RPMI7951 (cell line): ENCODE measurements at places on chromosomes 2 and 18. TPM values are rescaled to one million over a fixed set of nuclear protein-coding genes. Genes with fewer than 3 reads are reported as not detected.

The CD207 gene
- 0.29 TPM in 1 of 2 replicates, not detected in the other for total RNA-seq

The VAMP8 gene
- total RNA-seq: 25.0 and 27.6 TPM in 2 replicates

The PXDN gene
- 272 and 304 TPM in 2 replicates for total RNA-seq

The TMEM87B gene
- total RNA-seq: 44.3 and 53.6 TPM in 2 replicates

The TSPYL6 gene
- total RNA-seq: not detected in 2 replicates

The FAM110C gene
- total RNA-seq: not detected in 2 replicates

The IL37 gene
- total RNA-seq: 0.36 and 0.49 TPM in 2 replicates

The SERPINB3 gene
- total RNA-seq: 0.20 TPM in 1 of 2 replicates, not detected in the other

The SERPINB5 gene
- not detected in 2 replicates for total RNA-seq

The ASAP2 gene
- 40.1 and 46.7 TPM in 2 replicates for total RNA-seq

The CYP27C1 gene
- total RNA-seq: 3.5 TPM in 2 replicates

- DNase-seq: no peak
These were observed 57.9 kb upstream of the SPHKAP start for GRCh38 chr2:228239207-228239906.

DNA sequence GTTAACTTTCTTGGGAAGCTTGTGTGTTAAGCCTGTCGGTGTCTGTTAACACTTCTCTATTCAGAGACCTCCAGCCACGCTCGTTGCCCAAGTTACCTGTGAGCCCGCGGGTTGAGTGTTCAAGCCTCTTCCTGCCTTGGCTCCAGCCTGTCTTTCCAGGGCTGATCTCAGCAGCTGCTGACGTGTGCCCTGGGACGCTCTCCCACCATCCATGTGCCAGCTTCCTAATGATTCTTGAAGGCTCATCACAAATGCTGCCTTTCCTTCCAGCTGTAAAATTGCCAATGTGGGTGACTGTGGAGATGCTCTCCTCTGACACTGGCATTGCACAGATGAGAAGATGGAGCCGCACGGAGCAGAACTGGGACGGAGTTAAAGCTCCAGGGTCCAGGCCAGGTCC is 6.1 kb downstream of the RNF144A start:
- no peak for DNase-seq

DNA sequence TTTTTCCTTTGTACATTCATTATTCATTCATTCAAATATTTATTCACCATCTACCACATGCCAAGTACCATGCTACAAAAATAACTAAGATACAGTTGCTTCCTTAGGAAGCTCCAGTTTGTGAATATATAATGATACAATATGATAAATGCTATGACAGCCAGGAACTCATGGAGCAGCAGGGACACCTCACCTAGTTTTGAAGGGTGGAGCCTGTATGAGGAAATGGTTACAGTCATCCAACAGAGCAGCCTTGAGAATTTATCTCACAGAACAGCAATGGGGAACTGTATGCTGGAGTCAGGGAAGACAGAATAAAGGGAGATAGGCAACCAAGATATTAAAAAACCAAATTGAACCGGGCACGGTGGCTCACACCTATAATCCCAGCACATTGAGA is 124.0 kb downstream of the OSBPL1A start:
- DNase-seq: no peak

DNA sequence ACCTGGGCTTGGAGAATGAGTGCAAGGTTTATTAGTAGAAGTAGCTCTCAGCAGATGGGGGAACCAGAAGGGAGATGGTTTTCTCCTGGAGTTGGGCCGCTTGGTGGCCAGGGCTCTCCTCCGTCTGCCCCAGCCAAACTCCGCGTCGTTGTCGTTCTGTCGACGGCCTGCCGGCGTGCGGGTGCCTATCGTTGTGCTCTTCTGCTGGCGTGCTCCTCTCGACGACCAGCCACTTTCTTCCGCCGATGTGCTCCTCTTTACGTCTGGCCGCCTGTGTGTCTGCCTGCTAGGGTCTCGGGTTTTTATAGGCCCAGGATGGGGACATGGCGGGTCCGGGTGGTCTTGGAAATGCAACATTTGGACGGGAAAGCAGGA is 119.1 kb downstream of the BMPR2 start:
- no peak for DNase-seq

DNA sequence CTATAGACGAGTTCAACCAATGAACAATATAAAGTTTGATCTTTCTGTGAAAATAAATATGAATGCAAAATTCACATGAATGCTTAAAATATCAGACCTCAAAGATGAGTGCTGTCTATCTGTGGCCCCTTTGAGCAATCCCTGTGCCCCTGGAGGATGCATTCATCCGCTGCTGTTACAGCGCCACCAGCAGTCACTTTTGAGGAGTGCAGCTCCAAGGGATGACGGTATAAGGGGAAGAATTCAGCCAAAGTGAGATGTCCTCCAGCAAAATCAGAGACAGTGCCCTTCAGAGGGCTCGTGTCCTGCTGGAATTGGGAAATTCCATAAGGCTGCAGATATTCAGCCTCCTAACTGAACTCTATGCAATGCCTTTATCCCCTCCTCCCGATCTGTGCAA is 12.0 kb upstream of the CHRNA1 start:
- DNase-seq: no peak

GRCh38 chr2:202771741-202772460 is 99.7 kb downstream of the ICA1L start:
- DNase-seq: no peak

DNA sequence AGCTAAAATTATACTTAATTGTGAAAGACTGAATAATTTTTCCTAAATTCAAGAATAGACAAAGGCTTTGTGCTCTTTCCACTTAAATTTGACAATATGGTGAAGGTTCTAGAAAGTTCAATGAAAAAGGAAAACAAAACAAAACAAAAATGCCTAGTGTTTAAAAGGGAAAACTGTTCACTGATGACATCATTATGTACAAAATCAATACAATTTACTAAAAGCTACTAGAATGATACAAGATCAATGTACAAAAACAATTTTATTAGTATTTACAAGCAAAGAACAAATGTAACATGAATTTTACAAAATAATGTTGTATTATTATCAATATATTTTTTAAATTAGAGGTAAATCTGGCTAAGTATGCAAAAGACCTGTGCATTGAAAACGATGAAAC is 499.1 kb upstream of the FSIP2 start:
- DNase-seq: no peak

- DNase-seq: peak; percentile 64
These were observed 25.2 kb upstream of the CYTIP start for GRCh38 chr2:157468931-157469708.

- no peak for DNase-seq
These were observed 481.1 kb downstream of the CBLN2 start for GRCh38 chr18:72063001-72063400.

DNA sequence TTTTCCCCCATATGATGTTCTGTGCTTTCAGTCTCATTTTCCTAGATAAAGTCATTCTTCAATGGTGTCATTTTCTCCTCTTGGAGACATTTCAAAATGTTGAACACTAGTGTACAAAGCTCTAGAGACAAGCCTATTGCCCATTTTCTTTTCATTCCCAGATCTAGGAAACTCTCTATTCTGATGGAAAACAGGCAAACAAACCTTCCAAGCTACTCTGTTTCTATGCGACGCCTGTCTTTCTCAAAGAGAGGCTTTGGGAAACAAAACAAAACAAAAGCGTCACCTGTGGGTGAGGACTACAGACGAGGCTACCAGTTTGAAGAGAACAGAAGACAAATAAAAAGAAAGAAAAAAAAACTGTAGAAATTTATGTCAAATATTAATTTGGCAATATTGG is 311.0 kb downstream of the CBLN2 start:
- no peak for DNase-seq

- DNase-seq: peak; percentile 69
These were observed 41.7 kb upstream of the MALL start for GRCh38 chr2:110157153-110157793.

DNA sequence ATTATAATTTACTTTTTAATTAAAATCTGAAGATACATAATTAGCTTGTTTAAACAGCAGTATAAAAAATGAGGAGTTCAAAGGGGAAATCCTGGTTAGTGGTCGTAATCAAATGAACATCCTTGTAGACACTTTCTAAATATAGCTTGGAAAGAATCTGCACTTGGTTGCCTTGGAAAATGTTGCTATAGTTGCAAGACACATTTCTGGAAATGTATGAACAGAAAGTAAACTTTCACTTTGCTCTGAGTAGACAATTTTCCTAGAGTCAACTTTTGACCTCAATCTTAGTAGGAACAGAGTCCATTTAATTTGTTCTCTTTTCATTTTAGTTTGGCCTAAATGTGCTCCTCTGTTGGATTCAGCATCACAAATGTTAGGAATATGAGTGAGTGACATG is 38.3 kb downstream of the GCA start:
- peak; percentile 28 for DNase-seq

GRCh38 chr2:165074884-165075283 is 119.6 kb upstream of the SLC38A11 start:
- no peak for DNase-seq

- no peak for DNase-seq
These were observed 30.4 kb upstream of the OTOS start for GRCh38 chr2:240170883-240171282.

- peak; percentile 90 for DNase-seq
These were observed 215.9 kb downstream of the IRS1 start for GRCh38 chr2:226583715-226584114.

GRCh38 chr2:77328134-77328931 is 193.8 kb downstream of the LRRTM4 start:
- no peak for DNase-seq

DNA sequence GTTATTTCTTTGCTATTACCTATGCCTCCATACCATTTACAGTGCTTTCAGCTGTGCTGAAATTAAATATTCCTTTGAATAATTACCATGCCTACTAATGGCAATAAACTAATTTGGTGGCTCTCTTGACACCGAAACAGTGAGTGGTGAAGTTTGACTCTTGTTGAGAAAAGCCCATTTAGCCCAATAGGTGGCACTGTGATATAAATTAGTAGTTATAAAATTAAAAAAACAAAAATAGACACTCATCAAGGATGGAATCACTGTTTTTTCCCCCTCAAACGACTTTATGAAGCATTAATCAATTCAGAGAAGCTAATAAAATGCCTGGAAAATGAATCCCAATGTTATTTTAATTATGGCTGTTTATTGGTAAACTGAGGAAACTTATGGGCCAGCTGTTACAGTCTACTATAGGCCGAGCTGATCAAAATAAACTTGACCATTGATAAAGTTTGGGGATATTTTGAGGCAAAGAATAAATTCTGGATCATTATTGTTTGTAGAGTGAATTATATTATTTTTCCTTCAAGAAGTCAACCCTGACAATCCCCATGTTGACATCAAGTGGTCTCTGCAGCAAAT is 339.6 kb downstream of the TRIB2 start:
- DNase-seq: peak; percentile 5

DNA sequence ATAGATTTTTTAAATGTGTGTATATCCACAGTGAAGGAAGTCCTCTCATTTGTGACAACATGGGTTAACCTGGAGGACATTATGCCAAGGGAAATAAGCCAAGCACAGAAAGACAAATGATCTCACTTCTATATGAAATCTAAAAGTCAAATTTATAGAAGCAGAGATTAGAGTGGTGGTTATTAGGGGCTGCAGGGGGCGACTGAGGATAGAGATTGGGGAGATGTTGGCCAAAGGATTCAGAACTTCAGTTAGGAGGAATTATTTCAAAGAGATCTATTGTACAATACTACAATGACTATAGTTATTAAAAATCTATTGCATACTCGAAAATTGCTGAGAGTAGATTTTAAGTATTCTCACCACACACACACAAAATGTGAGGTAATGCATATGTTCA is 252.4 kb upstream of the SLC39A10 start:
- no peak for DNase-seq

DNA sequence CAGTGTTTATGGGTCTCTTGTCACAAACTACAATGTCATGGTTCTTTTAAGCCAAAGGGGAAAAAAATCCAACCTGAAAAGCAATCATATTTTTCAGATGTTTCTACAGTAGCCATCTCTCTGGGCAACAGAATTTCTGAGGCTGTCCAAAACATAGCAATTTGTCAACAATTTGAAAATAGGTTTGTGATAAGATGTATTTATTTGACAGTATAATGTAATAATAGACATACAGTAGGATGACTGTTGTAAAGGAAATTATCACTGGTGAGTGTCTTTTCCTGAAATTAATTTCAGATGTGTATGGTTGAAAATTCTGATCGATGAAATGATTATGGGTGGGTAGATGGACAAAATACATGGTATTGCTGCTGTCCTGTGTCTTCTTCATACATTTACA is 1230.1 kb upstream of the CDH2 start:
- no peak for DNase-seq

GRCh38 chr2:134668821-134669220 is 50.0 kb downstream of the TMEM163 start:
- peak; percentile 87 for DNase-seq

GRCh38 chr18:44682201-44682870 is 1.6 kb downstream of the SETBP1 start:
- DNase-seq: no peak

DNA sequence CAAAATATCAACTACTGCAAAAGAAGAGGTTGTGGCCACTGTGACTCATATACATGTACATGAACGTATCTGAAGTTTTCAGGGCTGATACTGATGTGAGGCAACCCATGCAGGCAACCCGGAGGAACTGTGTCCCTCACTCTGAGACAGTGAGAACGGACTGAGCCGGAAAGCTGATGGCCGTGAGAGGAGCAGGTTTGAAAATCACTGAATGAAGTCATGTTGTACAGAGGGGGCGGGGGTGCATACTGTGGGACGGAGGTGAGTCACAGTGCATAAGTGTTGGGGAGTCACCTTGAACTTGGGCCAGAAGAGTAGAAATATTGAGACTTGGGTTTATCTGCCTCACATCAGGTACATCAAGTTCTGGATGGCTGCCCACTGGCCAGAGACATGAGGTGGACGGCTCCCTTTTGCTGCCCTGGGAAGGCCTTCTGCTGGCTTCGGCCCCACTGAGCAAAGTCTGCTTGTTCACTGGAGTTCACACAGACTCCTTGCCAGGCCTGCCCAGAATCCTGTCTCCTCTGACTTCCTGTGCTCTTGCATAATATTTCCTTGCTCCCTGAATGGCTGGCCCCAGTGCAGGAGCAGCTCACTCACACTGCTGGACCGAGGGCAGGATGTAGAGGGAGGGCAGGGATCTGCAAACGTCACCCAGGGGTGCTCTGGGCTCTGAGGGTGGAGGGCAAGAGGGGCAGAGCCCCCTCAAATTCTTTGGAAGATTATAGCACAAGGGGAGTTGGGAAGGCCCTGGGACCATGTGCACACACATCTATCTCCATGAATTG is 18.1 kb downstream of the EPAS1 start:
- DNase-seq: peak; percentile 97

DNA sequence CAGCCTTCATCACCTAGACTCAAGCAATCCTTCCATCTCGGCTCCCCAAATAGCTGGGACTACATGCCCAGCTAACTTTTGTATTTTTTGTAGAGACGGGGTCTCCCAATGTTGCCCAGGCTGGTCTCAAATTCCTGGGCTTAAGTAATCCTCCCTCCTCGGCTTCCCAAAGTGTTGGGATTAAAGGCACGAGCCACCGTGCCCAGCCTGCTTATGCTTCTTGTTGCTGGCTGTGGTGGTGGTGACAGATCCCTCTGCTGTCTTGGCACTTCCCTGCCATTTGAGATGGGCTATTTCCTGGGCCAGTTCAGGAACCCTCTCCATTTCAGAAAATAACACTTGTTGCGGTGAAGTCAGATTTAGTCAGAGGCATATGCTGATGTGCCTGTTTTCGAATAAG is 28.8 kb downstream of the GATA6 start:
- no peak for DNase-seq

GRCh38 chr2:11781602-11782001 is 35.2 kb downstream of the LPIN1 start:
- no peak for DNase-seq
